Fibroblast of pulmonary artery (primary cell): ENCODE measurements at places on chromosomes 3 and 15.
A peak's percentile ranks its signal among the peaks of the same experiment; 100 is the strongest.

- DNase-seq, result no peak
These were observed 251.0 kb downstream of the VPS13C start for GRCh38 chr15:61809216-61809615.

GRCh38 chr3:41198526-41198925 lies 779 bp upstream of the CTNNB1 start:
- no peak for DNase-seq

DNA sequence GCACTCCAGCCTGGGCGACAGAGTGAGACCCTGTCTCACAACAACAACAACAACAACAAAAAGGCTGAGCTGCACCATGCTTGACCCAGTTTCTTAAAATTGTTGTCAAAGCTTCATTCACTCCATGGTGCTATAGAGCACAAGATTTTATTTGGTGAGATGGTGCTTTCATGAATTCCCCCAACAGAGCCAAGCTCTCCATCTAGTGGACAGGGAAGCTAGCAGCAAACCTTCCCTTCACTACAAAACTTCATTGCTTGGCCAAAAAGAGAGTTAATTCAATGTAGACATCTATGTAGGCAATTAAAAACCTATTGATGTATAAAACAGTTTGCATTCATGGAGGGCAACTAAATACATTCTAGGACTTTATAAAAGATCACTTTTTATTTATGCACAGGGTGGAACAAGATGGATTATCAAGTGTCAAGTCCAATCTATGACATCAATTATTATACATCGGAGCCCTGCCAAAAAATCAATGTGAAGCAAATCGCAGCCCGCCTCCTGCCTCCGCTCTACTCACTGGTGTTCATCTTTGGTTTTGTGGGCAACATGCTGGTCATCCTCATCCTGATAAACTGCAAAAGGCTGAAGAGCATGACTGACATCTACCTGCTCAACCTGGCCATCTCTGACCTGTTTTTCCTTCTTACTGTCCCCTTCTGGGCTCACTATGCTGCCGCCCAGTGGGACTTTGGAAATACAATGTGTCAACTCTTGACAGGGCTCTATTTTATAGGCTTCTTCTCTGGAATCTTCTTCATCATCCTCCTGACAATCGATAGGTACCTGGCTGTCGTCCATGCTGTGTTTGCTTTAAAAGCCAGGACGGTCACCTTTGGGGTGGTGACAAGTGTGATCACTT lies 2.0 kb downstream of the CCR5 start:
- peak; percentile 27 for DNase-seq

DNA sequence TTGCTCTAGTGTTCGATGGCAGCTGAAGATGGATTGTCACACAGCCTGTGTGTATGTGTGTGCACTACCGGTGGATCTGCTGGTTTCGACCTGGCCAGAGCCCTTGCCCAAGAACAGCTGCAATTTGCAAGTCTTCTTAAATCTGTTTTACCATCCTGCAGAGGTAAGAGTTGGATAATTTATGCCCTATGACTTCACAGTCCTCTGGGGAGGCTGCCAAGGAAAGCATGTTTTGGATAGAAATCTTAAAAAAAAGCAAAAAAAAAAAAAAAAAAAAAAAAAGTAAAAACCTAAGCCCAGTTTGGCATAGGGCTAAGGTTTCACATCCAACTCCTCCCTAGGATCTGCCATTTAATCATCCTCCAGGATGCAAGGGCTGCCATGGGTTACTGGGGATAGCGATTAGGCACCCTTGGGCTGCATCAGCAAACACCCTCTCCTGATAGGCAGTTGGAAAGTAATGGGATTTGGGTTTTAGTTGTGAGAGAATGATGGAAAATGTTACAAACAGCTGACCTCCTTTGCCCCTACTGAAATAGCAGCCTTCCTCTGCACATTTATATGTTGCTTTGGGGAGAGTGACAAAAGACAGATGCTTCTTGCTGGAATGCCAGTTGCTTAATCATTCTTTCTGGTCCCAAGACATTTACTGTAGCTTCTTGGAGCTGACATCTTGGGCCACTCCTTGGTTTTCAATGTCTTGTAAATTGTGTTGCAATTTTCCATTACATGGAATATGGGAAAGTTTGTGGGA lies 35.4 kb downstream of the CD200R1L start:
- peak; percentile 95 for DNase-seq

DNA sequence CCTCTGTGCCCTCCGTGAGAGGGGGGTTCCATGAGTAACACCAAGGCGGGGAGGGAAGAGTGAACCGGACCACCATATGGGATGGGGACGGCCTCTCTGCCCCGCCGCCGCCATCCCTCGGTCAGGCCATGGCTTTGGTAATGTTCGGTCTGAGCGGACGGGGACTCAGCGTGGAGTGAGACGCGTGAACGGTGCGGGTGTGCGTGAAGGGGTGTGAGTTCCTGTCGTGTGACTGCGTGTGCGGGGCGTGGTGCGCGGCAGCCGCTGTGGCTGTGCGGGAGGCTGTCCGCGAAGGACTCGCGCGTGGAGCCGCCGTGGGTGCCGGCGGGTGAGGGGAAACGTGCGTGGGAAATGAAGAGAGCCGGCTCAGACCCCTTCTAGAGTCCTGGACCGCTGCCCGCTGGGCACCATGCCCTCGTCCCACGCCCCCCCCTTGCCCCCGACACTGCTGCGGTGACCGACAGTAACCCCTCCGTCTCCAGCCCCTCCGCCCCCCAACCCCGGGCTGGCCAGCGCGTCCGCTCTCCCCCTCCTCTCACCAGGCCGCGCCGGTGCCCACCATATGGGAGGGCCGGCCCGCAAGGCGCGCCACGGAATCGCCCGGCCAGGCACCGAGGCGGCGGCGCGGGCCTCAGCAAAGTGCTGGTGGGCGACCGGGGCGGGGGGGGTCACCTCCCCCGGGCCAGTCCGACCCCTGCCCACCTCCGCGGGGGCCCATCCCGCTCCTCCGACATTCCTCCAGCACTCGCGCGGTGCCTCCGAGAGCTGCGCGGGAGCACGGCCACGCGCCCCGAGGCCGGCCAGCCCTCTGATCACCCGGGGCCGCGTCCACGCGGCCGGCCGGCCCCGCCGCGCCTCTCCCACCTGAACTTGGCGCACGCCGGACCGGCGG lies 589 bp downstream of the KLF15 start:
- peak; percentile 11 for DNase-seq

GRCh38 chr3:187713504-187713903 lies 11.1 kb upstream of the RTP2 start:
- DNase-seq, result peak; percentile 49

- no peak for DNase-seq
These were observed 415.6 kb upstream of the TPM1 start for GRCh38 chr15:62626903-62627302.
